Activated CD4-positive, alpha-beta T cell treated with anti-CD3 and anti-CD28 coated beads, Interleukin-2, amount 50 U/mL, for 24 hours (primary cell): ENCODE measurements at places on chromosomes 13 and 19.

DNA sequence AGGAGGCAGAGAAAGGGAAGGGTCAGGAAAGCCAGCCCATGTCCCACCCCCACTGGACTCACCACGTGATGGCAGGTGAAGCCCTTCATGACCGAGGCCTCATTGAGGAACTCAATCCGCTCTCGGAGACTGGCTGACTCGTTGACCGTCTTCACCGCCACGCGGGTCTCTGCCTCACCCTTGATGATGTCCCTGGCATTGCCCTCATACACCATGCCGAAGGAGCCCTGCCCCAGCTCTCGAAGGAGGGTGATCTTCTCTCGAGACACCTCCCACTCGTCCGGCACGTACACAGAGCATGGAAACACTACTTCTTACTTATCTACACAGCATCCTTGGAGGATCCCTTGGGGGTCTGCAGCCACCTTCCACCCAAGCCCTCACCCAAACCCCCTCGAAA, 55.7 kb downstream of the ZNF557 start:
- no peak for DNase-seq

DNA sequence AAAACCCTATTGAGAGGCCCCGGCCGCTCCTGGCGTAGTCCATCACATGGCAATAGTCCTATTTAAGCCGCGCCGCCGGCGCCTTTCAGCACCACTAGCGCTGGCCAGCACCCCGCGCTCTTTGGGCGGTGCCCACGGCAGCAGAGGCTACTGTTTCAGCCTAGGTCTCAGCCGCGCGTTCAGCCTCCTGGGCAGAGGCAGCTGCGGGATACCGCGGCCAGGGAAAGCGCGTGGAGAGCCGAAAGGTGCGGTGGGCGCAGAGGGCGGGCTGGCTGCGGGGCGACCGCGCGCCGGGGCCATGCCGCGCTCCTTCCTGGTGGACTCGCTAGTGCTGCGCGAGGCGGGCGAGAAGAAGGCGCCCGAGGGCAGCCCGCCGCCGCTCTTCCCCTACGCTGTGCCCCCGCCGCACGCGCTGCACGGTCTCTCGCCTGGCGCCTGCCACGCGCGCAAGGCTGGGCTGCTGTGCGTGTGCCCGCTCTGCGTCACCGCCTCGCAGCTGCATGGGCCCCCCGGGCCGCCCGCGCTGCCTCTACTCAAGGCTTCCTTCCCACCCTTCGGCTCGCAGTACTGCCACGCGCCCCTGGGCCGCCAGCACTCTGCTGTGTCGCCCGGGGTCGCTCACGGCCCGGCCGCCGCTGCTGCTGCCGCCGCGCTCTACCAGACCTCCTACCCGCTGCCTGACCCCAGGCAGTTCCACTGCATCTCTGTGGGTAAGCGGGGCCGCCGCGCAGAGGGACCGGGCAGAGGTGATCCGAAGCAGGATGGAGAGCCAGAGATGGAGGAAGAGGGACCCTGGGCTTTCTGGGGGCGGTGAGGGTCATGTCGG, at the start of gene GSX1:
TSS of gene GSX1 (plus strand) at position 91 of the 826 bp plus-strand sequence. CDS start at position 299, 208 bp downstream.
- DNase-seq = no peak

GRCh38 chr13:62473944-62474237, 1058.2 kb upstream of the PCDH20 start:
- DNase-seq = no peak

DNA sequence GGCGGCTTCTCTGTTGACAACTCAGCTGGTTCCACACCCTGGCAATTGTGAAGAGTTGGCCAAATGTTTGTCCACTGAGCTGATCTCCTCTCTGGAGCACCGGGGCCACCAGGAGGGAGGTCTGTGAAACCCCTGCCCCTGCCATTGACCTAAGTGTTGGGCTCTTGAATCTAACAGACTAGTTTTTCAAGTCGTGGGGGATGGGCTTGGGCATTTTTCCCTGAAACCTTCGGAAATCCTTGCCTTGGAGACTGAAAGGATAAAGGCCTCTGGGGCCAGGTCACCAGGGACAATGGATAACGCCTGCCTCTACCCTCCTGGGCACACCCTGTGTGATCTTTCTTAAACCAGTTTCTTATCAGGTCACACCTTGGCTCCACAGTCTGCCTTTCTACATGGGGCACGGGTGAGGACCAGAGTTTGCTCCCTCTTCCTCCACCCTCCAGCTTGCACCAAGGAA, 881 bp downstream of the GEMIN7 start:
- no peak for DNase-seq

DNA sequence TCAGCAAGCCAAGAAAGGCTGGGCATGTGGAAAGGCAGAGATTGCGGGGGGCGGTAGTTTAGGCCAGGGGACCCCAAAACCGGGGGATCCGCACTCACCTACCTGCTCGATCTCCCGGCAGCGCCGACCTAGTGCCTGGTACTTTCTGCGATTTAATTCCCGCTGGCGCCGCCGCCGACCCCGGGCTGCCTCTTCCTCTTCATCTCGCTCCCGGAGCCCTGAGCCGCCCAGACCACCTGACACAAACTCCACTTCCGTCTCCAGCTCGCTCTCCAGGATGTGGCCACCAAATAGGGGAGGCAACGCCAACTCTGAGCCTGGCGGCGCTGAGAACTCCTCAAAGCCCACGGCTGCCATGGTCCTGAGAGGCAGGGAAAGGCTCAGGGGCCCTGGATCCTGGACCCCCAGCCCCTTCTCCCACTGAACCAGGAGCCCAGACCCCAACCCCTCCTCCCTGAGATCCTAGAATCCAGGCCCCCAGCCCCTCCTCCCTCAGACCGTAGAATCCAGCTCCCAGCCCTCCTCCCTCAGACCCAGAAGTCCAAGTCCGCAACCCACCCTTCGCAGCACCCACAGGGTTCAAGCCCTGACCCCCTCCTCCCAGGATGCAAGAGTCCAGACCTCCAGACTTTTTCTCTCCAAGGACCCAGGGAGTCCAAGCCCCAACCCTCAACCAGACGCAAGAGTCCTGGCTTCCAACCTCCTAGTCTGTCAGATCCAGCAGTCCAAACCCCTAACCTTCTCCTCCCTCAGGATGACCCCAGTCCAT, 933 bp downstream of the TFPT start:
- DNase-seq = no peak
